ENCODE measurements at places on chromosomes 5 and 9.

DNA sequence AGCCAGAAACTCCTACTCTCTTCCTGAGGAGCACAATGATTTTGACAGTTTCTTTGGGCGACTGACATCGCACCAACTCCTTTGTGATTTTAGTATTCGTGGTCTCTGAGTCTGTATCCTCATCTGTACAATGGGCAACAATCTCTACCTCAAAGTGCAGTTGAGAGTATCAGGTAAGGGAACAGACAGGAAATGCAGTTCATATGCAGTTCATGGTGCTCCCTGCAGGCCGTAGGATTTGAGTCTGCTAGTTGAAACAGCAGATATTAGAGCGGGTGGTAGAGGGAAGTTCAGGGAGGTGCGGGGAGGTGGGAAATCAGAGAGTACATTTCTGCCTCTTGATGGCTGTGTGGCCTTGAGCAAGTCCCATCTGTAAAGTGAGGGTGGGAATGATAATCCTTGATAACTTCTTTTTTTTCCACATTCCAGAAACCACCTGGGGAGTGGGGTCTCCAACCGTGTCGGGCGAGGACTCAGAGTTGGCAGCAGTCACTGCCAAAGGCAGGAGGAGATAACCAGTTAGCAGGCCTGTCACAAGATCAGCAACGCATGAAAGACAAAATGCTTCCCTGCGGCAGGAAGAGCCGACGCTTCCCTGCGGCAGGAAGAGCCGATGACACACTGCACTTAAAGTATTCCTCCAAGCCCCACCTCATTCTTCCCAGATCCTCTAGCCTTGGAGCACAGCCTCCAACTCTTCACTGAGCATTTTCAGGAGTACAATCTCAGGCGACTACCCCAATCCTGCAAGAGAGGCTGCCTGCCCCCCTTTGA is 6.0 kb upstream of the NEK6 start:
- DNase-seq, result no peak

- no peak for DNase-seq
Observed at GRCh38 chr9:83355024-83355444, 183.2 kb downstream of the FRMD3 start.

GRCh38 chr9:33184963-33185362 is 17.8 kb upstream of the B4GALT1 start:
- DNase-seq, result no peak

- no peak for DNase-seq
Observed at GRCh38 chr9:96022445-96023051, 147.1 kb downstream of the ERCC6L2 start.

- no peak for DNase-seq
Observed at GRCh38 chr9:9585920-9586319, 1026.9 kb downstream of the PTPRD start.

DNA sequence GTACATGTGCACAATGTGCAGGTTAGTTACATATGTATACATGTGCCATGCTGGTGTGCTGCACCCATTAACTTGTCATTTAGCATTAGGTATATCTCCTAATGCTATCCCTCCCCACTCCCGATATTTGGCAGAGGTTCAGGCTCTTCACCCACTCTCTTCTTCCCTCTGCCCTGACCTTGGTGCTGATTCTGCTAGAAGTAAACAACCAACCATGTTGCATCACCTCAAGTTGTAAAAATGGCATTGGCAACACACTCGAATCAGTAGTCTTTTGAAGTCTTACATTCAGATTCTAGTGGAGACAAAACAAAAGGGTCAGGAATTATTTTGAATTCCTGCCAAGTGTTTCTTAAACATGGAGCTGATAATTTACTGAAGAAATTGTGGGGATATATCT is 40.0 kb downstream of the PRR16 start:
- DNase-seq, result no peak

DNA sequence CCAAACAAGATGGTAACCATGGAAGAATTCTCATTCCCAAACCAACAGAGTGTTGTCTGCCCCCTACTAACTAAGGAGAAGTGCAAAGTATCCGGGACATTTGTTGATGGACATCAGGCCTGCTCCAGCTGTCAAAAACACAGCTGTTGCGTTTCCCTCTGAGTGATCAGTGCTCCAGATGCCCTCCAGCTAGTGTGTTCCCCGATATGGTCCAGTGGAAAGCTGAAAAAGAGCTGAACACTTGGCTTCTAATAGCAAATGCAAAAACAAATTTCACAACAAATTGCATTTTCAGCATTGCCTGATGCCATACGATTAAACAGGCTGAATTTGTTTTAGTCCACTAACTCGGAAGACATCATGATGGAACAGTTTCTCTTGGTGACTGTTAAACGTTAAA is 1398.7 kb downstream of the PTPRD start:
- DNase-seq, result no peak

- DNase-seq, result no peak
Observed at GRCh38 chr5:149495673-149496072, 55.6 kb downstream of the CSNK1A1 start.

GRCh38 chr9:88530051-88530450 is 4.9 kb upstream of the NXNL2 start:
- no peak for DNase-seq

- DNase-seq, result no peak
Observed at GRCh38 chr5:87390075-87390474, 22.7 kb downstream of the CCNH start.

DNA sequence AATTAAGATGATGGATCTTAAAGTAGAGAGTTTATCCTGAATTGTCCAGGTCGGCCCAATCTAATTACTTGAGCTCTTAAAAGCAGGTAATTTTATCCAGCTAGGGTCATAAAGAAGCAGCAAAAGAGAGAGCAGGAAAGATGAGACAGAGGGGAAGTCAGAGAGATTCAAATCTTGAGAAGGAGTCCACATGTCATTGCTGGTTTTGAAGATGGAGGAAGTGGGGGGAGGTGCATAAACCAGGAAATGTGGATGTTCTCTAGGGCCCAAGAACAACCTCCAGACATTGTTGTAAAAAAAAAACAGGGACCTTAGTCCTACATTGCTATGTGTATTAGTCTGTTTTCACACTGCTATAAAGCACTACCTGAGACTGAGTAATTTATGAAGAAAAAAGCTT is 66.4 kb downstream of the SLCO4C1 start:
- no peak for DNase-seq

GRCh38 chr5:151214614-151215545 is 9.0 kb downstream of the CCDC69 start:
- no peak for DNase-seq

DNA sequence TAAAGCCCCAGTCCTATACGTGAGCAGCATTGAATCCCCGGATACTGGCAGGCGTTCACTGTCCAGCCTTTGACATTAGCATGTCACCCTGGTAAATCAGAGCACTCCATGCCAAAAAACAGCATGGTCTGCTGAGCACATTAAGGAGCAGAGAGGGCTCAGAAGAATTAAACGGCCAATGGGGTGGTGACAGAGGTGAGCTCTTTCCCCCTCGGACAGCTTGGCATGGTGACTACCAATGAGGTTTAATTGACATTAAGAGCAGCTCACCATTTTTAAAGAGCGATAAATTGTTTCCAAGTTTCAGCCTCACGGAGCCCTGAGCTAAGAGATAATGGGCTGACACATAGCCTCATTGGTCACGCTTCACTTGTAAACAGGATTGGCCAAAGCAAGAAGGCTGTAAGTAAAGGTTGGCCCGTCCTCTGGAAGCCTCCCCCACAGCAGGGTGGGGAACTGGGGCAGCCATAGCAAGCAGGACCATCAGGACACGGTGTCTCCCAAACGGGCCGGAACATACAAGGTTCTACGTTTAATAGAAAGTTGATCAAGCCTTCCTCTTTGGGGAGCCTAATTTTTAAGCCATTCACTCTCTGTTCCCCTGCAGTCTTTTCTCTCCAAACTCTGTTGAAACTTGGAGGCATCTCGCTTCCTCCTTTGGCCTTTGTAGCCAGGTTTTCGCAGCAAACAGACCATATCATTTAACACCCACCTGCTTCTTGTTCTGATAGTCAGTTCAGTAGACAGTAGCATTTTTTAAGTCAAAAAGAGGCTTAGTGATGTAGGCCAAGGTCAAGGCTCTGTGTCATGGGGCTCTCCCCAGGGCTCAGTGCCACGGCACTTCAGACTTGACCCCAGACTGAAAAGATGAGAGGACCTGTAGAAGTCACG is 25.9 kb downstream of the QRFP start:
- DNase-seq, result no peak

- DNase-seq, result no peak
Observed at GRCh38 chr5:139245637-139246339, 47.6 kb upstream of the SIL1 start.

DNA sequence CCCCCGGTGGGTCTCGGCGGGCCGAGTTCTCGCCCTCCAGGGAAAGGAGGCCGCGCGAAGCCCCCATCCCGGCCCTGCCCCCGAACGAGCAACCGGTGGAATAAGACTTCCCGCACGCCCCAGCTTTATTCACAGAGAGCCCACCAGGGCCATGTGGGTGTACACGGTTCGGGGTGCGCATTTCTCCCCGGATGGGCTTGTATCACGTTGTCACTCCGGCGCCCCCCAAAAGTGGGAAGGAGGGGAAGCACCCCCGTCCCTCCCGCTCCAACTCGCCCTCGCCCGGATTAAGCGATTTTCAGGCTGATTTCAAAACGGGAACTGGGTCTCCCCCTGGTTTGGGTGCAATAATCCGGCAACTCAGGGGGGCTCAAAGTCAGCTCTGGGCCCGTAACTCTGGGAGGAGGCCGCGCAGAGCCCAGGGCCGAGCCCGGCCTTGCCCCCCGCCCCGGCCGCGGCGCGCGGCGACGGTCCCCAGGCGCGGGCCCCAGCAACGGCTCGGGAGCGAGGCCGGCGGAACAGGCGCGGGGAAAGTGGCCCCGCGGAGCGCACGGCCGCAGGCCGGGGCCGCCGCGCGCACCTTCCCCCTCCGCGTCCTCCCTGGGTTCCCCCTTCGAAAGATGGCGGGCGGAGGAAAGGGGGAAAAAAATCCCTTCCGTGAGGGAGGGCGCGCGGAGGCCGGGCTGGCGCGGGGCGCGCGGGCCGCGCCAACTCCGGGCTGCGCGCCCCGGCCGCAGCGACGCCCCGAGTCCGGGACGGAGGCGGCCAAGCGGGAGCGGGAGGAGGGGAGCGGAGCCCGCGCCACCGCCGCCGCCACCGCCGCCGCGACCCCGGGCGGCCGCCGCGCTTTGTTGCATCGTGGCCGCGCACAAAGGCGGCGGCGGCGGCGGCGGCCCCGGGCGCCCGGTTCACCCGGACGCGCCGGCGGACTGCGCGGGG is 644 bp downstream of the BRD3 start:
- DNase-seq, result no peak

- no peak for DNase-seq
Observed at GRCh38 chr9:135186248-135187164, 99.0 kb downstream of the OLFM1 start.

- DNase-seq, result no peak
Observed at GRCh38 chr5:114702136-114702535, 340.3 kb downstream of the KCNN2 start.

DNA sequence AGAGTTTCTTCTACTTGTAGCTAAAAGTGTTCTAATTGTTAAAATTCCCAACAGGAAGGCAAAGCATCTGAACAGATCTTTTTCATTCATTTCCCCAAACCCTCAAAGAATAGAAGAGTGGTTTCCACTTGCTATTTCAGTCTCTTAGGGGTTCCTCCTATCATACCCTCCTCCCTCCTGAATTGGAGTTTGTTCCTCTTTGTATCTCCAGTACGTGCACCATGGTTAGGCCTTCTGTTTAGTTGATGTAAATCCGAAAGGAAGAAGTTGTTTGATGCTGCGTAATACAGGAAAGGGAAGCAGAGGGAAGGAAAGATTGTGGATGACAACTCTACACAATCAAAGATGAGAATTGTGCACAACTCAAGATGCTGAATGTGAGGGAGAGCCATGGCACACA is 303.6 kb downstream of the PIK3R1 start:
- no peak for DNase-seq

DNA sequence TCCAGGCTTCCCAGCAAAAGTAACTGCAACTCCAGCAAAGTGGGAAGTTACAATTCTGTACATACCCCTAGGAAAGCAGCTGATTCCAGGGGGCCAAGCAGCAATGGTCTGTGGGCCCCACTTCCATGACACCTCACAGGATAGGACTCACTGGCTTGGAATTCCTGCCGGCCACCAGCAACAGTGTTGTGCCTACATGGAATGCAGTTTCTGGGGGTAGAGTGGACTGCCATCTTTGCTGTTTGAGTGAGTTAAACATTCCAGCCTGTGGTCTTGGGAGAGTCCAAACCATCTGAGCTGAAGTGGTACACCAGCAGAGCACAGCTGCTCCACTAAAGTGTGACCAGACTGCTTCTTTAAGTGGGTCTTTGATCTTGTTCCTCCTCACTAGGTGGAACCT is 13.4 kb upstream of the FBN2 start:
- no peak for DNase-seq

- no peak for DNase-seq
Observed at GRCh38 chr5:56356121-56356835, 123.1 kb upstream of the ANKRD55 start.

DNA sequence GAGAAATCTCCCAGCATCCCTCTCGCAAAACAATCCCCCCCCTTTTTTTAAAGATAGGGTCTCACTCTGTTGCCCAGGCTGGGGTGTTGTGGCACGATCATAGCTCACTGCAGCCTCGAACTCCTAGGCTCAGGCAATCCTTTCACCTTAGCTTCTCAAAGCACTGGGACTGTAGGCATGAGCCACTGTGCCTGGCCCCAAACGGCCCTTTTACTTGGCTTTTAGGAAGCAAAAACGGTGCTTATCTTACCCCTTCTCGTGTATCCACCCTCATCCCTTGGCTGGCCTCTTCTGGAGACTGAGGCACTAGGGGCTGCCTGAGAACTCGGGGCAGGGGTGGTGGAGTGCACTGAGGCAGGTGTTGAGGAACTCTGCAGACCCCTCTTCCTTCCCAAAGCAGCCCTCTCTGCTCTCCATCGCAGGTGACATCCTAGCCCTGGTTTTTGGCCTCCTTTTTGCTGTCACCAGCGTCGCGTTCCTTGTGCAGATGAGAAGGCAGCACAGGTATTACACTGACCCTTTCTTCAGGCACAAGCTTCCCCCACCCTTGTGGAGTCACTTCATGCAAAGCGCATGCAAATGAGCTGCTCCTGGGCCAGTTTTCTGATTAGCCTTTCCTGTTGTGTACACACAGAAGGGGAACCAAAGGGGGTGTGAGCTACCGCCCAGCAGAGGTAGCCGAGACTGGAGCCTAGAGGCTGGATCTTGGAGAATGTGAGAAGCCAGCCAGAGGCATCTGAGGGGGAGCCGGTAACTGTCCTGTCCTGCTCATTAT is 6.8 kb downstream of the CA9 start:
- no peak for DNase-seq

DNA sequence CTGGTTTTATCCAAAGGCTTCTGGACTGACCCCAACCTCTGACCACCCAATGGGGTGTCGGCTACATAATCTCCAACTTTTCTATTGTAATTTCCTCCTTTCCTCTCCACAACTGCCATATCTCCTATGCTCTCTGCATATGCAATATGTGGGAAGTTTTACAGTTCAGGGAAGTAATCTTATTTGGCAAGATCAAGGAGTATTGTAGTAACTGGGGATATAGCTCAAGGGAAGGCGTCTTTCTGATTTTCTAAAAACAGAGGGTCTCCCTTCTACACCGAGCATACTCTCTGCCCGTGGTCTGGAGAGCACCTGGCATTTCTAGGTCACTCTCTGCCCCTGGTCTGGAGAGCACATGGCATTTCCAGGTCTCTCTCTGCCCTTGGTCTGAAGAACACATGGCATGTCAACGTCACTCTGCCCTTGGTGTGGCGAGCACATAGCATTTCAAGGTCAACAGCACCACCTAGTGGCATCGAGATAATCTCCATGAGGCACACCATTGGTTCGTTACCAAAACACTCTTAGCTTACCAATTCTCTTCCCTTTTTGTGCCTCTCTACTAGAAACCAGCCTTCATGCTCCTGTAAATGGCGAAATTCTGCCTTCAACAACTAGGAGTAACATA is 616.4 kb upstream of the NUDT12 start:
- no peak for DNase-seq

GRCh38 chr5:115168829-115169486 is 750 bp downstream of the TRIM36 start:
- DNase-seq, result no peak
